COLO829 (cell line): ENCODE measurements at places on chromosomes 2 and 18.
A peak's percentile ranks its signal among the peaks of the same experiment; 100 is the strongest.

- peak; percentile 9 for DNase-seq
Observed at GRCh38 chr2:176851200-176851888, 361.2 kb upstream of the HNRNPA3 start.

GRCh38 chr18:11119959-11120587 lies 29.3 kb downstream of the PIEZO2 start:
- DNase-seq = no peak

DNA sequence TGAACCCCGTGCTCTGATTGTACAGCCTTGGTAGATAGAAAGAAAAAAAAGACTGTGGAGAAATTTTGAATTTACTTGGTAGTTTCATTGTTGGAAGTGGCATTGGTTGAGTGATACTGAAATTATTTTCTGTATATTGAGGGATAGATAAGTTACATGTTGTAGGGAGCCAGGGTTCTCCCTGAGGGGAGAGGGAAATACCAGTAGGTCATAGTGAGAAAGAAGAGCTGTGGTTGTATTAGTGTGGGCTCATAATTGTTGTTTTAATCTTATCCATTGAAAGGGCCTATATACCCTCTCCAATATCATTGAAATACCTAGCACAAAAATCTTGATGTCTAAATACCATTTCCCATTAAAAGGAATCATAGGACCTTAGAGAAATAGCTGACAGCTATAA lies 16.9 kb upstream of the RAB31 start:
- no peak for DNase-seq

DNA sequence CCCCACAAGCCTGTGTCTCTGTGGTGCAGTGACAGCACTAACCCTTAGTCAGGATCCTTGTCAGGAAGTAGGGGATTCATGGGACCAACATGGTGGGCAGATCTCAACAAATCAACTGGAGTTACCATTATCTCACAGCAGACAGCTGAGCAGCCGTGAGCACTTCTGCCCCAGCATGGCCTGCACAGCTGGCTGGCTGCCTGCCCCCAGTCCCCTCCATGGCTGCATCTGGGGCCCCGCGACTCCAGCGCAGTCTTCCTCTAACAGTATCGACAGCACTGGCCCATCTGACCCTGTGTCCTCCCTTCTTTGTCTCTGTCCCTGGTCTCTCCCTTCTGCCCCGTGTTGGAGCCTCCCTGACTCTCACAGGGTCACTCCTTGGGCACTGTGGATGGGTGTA lies 4.7 kb upstream of the ADCY3 start:
- DNase-seq = no peak

DNA sequence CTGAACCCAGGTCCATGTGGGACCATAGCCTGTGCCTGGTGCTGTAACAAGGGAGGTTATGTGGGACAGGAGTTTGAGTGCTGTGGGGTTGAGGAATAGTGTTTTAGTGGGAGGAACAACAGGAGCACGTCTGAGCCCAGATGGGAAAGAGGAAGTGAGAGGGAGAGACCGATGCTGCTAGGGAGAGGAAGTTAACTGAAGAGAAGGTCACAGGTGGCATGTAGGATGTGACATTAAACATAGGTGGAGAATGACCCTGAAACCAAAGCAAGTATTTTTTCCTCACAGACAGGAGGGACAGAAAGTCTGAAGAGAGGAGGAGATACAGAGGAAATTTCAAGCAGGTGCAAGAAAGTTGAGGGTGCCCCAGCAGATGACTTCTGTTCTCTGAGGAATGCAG lies 87.8 kb downstream of the ACOXL start:
- no peak for DNase-seq

GRCh38 chr18:77395953-77396352 lies 146.3 kb downstream of the GALR1 start:
- no peak for DNase-seq

- no peak for DNase-seq
Observed at GRCh38 chr2:202043475-202043874, 9.8 kb downstream of the FZD7 start.

- DNase-seq = no peak
Observed at GRCh38 chr2:203330434-203330833, 2.2 kb downstream of the ABI2 start.

DNA sequence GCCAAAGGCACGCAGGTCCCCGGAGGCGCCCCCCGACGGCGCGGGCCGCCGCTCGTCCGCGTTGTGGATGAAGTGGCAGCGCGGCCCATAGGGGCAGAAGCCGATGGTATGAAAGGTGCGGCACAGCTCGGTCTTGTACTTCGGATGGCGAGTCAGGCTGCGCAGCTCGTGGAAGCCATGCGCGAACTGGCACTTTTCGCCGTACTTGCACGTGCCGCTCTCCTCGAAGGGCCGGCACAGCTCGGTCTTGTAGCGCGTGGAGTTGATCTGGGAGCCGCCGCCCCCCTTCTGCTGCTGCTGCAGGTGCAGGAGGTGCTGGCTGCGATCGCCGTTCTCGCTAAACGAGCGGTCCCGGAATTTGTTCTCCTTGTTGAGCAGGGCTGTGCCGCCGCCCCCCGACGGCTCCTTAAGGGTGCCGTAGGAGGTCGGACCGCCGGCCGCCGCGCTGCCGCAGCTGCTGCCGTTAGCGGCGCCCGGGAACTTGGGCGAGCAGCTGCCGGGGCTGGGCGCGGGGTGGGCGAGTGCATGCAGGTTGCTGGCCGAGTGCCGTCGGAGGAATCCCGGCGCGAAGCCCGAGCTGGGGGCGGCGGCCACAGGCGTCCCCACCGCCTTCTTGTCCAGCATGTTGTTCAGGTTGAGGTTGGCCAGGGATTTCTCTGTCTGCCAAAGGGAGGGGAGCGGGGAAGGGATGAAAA lies 1.2 kb downstream of the ZFP36L2 start:
- no peak for DNase-seq

DNA sequence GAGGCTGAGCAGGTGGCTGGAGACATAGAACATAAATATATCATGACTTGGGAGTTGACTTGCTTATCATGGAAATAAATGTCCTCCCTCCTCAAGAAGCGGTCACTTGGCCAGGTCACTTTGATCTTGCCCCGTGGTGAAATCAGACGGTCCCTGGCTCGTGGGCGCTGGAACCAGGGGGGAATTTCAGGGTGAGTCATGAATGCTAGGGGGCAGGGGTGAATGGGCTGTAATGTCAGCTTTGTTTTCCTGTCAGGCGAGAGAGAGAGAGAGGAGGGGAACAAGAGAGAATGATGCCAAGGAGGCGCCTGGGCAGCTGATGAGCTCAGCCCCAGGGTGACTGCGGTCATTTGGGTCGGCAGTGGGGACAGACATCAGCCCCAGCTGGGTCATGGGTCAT lies 47.7 kb downstream of the RRM2 start:
- DNase-seq = peak; percentile 83

DNA sequence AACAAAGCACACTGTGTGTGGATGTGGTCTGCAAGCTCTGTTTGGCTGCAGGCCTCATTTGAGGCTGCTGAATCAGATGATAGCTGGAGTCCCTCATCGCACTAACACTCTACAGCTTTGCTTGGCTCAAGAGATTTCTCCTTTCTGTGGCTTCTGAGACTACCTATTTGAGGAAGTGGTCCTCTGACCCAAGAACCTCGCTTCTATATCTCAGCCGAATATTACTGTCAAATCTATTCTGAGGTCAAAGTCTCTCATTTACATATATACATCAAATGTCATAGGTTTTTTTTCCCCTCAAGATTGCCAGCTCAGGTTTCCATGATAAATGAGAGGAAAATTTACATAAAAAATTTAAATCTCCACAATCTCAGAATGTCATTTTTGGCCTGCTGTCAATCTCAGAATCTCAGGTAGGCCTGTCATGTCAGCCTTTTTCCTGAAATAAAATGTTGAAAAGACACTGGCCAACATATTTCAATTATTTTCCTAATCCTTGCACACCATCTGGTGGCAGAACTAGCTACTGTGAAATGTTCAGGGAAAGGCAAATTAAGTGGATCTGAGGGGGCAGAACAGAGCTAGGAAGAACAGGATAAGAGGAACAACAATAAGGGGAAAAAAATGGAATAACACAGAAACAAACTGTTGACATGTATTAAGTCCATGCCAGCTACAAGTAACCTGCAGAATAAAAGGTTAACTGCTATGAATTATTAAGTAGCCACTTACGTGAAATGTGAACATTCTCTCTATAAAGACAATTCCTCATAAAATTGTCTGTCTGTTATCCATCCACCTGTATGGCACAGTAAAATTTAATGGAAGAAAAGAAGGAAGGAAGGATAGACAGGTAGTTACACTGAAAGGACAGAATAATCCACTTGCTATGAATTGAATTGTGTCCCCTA lies 39.3 kb downstream of the AP1S3 start:
- peak; percentile 32 for DNase-seq

DNA sequence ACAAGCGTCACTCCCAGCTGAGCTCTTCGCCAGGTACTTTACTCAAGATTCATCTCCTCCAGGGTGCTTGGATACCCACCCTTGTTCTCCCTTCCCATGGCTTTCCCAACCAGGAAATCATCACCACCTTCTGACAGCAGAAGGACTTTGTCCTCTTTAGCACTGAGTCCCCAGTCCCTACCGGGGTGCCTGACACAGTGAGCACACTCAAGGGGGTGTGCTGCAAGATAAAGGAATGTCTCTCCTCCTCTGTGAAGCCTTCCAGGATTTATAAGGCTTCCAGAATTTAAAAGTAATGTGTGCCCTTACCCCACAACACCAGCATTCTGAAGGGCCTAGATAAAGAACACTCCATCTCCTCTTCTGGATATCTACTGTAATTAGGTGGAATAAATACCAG lies 39.6 kb downstream of the ACVR1 start:
- DNase-seq = no peak

DNA sequence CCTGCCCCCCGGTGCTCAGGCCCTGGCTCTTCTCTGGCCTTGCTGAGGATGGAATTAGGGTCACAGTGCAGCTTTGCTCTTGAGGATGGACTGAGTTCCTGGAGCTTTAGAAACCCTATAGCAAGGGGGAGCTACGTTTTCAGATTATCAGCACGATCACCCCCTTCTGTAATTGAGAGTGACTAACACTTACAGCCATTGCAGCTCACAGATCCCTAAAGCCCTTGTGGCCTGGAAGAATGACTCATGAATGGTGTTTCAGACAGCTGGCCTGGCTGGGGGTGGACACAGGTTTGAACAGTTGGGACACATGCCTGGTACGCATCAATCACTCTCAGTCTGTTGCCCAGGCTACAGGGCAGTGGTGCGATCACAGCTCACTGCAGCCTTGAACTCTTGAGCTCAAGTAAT lies 79.7 kb upstream of the IGFBP5 start:
- peak; percentile 92 for DNase-seq

DNA sequence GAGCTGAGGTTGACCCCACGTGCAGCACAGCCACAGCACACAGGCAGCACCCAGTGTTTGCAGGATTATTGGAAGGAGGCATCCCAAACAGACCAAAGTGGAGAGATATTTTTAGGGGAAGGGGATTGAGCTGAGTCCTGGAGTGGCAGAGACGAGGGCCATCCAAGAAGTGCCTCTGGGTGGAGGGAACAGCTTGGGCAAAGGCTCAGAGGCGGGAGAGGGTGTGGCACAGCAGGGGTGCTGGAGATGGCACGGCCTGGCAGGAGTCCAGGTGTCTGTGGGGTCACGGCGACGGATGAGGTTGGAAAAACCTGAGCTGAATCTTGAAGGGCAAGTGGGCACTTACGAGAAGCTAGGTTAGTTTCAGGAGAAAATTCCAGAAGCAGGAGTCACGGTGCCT lies 60.6 kb downstream of the INHBB start:
- no peak for DNase-seq

DNA sequence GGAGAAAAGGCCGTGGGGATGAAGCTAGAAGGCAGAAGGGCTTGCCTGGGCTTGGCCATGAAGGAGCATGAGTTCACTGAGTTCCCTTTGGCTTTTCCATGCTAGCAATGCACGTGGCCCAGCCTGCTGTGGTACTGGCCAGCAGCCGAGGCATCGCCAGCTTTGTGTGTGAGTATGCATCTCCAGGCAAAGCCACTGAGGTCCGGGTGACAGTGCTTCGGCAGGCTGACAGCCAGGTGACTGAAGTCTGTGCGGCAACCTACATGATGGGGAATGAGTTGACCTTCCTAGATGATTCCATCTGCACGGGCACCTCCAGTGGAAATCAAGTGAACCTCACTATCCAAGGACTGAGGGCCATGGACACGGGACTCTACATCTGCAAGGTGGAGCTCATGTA lies 2.9 kb downstream of the CTLA4 start:
- no peak for DNase-seq

DNA sequence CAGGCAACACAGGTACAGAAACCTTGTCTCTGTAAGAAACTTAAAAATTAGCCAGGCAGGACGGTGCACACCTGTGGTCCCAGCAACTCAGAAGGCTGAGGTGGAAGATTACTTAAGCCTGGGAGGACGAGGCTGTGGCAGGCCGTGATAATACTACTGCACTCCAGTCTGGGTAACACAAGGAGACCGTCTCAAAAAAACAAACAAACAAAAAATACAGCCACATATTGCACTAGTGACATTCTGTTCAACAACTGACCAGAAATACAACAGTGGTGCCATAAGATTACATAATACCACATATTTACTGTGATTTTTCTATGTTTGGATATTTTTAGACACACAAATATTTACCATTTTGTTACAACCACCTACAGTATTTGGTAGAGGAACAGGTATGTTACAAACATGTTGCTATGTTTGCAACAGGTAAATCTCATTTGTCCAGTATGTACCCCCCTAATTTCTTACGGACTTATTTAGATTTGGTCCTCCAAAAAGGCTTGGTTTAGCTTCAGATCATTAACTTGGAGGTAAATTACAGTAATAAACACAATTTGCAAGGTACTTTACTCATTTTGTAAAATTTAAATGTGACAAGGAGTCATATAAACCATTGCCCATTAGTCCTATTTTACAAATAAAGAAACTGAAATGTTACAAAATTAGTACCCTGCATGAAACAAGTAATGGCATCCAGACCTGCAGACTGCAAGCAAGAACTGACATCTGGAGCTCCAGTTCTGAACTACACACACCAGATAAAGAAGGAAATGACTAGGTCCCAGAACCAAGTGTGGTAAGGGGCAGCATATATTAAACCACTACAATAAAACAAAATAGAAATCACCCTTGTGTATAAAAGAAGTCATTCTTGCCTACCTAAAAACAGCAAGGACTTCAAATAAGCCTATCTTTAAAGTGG lies 36.8 kb downstream of the TRIP12 start:
- DNase-seq = no peak

DNA sequence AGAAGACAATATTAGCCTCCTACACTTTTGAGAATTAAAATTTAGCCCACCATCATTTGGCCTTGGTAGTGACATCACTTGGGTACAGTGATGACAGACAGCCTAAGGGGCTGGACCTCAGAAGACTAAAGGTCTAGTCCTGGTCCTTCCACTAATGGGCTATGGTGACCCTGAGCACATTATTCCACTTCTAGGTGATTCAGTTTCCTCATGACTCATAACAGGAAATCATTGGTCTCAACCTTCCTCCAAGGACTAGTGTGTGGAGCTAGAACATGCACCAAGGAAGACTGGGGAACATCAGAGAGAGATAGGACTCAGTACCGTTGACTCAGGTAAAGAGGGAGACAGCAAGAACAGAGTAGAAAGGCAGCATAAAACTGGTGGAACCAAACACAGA lies 64.0 kb downstream of the TFCP2L1 start:
- no peak for DNase-seq

- no peak for DNase-seq
Observed at GRCh38 chr2:60551240-60552077, 2.0 kb downstream of the BCL11A start.
